ENCODE measurements at places on chromosomes 11 and 22.

DNA sequence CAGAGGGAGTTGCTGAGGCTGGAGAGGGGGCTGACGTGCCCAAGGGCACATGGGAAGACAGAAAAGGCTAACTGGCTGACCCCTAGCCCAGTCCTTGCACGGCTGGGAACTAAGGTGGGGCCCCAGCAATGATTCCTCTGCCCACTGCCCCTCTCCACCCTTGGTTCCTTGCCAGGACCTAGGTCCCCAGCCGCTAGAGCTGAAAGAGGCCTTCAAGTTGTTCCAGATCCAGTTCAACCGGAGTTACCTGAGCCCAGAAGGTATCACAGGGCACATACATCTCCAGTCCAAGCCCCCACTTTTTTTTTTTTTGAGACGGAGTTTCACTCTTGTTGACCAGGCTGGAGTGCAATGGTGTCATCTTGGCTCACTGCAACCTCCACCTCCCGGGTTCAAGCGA is 390 bp downstream of the CTSW start:
- DNase-seq = peak; percentile 33

DNA sequence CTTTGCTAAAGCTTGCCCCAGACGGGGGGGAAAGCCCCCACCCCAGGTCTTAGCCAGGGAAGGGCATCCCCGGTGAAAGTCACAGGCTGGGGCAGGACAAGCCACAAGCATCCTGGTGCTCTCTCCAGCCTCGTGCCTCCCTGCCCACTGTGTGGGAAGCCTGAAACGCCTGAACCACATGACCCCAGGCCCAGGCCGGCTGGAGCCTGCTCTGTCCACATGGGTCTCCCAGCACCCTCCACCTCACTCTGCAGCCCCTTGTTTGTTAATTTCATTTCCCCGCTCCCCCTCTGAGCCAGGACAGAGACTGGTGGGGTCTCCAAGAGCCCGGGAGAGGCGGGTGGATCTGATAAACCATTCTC is 58.3 kb upstream of the TCF20 start:
- no peak for DNase-seq

DNA sequence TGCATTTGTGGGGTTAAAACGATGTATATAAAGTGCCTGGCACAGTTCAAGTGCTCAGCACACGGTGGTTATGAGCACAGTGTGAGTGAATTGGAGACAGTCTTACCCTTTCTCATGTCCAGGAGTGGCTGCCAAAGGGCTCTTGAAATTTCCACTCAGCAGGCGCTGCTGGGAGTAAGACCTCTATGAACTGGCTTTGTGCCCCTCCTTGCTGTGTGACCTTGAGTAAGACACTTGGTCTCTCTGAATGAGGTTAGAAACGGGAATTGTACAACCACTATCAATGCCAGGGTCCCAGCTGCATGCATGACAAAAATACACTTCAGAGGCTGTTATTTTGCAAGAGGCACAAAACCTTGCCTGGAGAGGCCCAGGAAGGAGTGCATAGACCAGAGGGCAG is 86.6 kb downstream of the TSPAN18 start:
- DNase-seq = no peak

- DNase-seq = no peak
These were observed 144.9 kb downstream of the PGR start for GRCh38 chr11:100984668-100985067.

GRCh38 chr11:111654601-111655000 is 52.4 kb downstream of the SIK2 start:
- no peak for DNase-seq

DNA sequence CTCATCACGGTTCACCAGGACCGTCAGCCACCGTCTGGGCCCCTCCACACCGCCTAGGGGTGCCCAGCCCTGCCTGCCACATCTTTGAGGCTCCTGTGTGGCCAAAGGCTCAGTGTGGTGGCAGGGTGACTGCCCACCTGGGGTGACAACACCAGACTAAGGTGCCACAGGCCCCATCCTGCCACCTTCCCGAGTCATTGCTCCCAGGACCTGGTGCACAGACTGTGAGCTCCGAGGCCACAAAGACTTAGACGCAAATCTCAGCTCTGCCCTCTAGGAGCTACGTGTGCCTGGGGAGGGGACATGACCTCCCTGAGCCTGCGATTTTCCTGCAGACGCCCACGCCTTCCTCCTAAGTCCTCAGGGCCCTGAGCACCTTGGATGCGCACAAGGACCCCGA is 36.5 kb downstream of the KIAA0930 start:
- DNase-seq = no peak

DNA sequence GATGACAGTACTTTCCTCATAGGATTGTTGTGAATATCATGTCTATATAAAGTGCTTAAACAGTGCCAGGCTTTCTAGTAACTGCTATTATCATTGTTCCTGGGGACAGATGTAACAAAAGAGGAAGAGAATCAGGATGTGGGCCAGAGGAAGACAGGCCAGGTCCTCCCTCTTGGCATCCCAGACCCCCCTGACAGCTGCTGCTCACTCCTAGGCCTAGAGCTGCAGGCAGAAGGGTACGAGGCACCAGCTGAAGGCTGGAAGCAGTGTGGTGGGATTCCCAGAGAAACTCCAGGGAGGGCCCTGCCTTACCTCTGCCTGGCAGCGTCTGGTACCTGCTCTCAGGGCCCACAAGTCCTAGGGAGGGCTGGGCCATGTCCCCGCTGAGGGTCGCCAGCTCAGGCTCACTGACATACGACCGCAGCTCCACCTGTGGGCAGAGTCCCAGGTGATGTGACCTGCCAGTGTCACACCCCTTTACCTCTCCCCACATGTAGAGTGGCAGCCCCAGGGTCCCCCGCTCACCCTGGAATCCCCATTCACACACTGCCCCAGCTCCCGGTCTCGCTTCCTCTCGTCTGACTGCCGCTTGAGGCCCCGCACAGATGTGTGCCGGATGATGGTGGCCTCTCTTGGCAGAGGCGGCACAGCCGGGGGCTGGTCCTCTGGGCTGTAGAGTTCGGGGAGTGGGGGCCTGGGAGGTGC is 52.2 kb downstream of the C11orf58 start:
- DNase-seq = no peak

Measured in posterior cingulate gyrus (tissue), 11 donors.